Vagina (tissue), 2 donors: ENCODE measurements at places on chromosomes 3 and 15.

DNA sequence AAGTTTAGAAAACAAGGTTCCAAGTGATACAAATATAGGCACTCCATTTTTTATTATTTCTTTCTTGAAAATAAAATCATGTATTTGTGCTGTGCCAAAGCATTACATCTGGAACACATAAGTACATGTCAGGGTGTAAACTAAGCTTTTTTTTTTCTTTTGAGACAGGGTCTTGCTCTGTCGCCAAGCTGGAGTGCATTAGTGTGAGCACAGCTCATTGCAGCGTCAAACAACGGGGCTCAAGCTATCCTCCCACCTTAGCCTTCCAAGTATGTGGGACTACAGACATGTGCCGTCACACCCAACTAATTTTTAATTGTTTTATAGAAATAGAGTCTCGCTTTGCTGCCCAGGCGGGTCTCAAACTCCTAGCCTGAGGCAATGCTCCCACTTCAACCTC lies 9.0 kb downstream of the SPATA12 start:
- no peaks in the 10 kb centered on the region for H3K27me3 ChIP-seq
- H3K4me1 ChIP-seq = peaks cover 34% of the 10 kb centered on the region
- no peak for DNase-seq

- no peak for DNase-seq
- no peaks in the 10 kb centered on the region for H3K4me1 ChIP-seq
- H3K27me3 ChIP-seq = no peaks in the 10 kb centered on the region
These were observed 320.8 kb upstream of the PDZRN3 start for GRCh38 chr3:73945541-73945940.

GRCh38 chr3:171350364-171350763 lies 109.8 kb downstream of the TNIK start:
- DNase-seq = no peak
- no peaks in the 10 kb centered on the region for H3K36me3 ChIP-seq
- no peak overlapping the region for H3K4me3 ChIP-seq
- H3K27me3 ChIP-seq = no peaks in the 10 kb centered on the region
- H3K27ac ChIP-seq = no peak overlapping the region

GRCh38 chr3:148106062-148106461 lies 591.6 kb upstream of the AGTR1 start:
- H3K27me3 ChIP-seq = no peaks in the 10 kb centered on the region
- H3K4me1 ChIP-seq = no peaks in the 10 kb centered on the region
- H3K4me3 ChIP-seq = no peak overlapping the region
- H3K36me3 ChIP-seq = no peaks in the 10 kb centered on the region
- DNase-seq = no peak

DNA sequence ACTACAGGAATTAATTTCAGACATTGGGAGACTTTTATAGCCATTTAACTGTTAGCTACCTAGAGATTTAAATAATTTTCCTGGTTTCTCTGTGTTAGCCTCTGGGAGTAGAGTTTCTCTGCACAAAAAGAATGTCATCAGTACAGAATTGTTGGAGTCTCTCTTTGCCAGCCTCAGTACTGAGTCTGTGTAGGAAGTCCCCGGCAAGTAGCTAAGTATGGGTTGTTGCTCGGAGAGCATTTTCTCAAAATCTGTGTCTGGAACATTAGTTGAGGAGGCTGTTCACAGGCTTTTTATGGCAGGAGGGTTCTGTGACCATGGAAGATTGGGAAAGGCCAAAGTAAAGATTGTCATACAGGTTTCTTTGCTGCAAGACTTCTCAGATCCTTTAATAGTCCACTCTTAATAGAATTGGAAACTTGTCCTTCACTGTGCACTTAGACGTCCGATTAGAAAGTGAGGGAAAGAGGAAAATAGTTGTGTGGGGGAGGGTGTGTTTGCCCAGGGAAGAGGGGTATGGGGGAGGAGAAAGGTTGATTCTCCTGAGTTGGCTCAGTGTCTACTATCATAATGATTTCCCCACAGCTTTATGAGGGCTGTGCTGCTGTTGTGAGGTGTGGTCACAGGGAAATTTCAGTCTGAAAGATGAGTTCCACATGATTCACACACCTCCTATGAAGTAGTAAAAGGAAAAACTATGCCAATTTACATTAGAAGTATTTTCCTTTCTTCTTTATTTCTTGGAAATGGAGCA lies 207.1 kb downstream of the PTPRG start:
- no peaks in the 10 kb centered on the region for H3K27me3 ChIP-seq
- no peak overlapping the region for H3K4me3 ChIP-seq
- no peaks in the 10 kb centered on the region for H3K36me3 ChIP-seq
- no peak overlapping the region for H3K27ac ChIP-seq
- no peaks in the 10 kb centered on the region for H3K4me1 ChIP-seq
- DNase-seq = no peak

- DNase-seq = no peak
- no peaks in the 10 kb centered on the region for H3K36me3 ChIP-seq
- no peak overlapping the region for H3K27ac ChIP-seq
- H3K27me3 ChIP-seq = no peaks in the 10 kb centered on the region
These were observed 33.8 kb downstream of the FAIM start for GRCh38 chr3:138642226-138642926.

DNA sequence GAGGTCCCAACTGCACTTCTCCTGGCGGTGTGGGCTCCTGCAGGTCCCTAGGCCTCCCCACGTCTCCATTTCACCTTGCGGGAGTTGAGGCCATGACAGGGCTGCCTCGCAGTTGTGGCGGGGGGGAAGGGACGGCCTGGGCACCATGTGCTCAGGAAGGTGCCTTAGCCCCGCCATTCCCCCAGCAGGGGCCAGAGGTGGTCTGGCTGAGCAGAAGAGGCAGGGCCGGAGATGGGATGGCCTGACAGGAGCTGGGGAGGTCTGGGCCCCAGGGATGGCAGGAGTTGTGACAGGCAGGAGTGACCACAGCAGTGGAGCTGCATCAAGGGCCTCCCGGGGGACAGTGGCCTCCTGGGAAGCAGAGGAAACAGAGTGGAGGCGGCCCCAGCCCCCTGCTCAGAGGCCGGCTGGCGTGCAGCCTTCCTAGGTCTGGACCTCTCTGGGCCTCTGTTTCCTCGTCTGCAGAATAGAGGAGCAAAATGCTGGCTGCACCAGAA lies 18.7 kb upstream of the KLF15 start:
- no peaks in the 10 kb centered on the region for H3K36me3 ChIP-seq
- H3K4me3 ChIP-seq = no peak overlapping the region
- no peak for DNase-seq
- peak overlapping the region; percentile 45 for H3K27ac ChIP-seq
- H3K4me1 ChIP-seq = peaks cover 21% of the 10 kb centered on the region
- H3K27me3 ChIP-seq = no peaks in the 10 kb centered on the region

- H3K4me3 ChIP-seq = no peak overlapping the region
- H3K27ac ChIP-seq = no peak overlapping the region
- DNase-seq = no peak
- H3K4me1 ChIP-seq = peaks cover 16% of the 10 kb centered on the region
These were observed 1.0 kb downstream of the IQSEC1 start for GRCh38 chr3:13072239-13072599.

DNA sequence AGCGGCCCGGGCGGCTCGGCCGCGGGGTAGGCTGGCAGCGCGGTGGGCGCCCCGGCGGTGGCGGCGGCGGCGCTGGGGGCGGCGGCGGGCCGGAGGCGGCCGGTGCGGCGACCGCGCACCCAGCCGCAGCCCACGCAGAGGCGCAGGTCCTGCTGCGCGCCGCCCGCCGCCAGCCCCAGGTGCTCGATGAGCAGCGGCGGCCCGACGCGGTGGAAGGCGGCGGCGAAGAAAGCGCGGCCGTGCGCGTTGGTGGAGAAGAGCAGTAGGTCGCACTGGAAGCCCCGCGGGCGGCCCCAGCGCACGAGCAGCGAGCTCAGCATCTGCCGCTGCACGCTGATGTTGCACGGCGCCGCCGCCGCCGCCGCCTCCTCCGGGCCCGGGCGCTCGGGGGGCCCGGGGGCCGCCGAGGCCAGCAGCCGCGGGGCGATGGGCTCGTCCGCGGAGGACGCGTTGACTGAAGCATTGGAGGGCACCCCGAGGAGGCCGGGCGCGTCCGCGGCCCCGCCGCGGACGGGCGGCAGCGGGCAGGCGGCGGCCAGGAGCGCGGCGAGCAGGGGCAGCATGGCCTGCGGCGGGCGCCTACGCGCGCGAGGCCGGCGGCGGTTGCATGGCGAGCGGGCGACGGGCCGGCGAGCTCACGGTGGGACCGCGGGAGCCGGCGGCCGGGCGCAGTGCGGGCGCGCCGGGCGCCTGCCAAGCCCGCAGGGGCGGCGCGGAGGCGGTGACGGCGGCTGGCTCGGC lies 452 bp downstream of the TMEM158 start:
- no peaks in the 10 kb centered on the region for H3K27me3 ChIP-seq
- no peaks in the 10 kb centered on the region for H3K36me3 ChIP-seq

GRCh38 chr3:147518465-147518864 lies 109.3 kb downstream of the ZIC1 start:
- no peaks in the 10 kb centered on the region for H3K36me3 ChIP-seq
- H3K4me3 ChIP-seq = no peak overlapping the region
- no peaks in the 10 kb centered on the region for H3K27me3 ChIP-seq
- DNase-seq = no peak

DNA sequence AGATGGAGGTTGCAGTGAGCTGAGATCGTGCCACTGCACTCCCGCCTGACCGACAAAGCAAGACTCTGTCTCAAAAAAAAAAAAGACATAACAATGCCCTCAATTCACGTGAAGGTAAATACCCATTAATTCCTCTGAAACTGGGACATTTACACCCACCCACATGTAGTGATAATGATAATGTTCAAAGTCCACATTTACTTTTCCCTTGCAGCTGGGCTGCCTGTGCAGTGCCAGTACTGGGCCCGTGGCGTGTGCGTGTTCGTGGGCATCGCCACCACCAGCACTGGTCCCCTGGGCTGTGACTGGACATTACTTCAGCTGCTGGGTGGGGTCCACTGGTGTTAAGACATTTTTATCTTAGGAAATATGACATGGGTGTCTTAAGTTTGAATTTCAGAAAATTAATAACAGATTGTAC lies 123.6 kb downstream of the SLC25A26 start:
- no peak overlapping the region for H3K27ac ChIP-seq
- no peak for DNase-seq
- no peak overlapping the region for H3K4me3 ChIP-seq
- H3K4me1 ChIP-seq = no peaks in the 10 kb centered on the region

GRCh38 chr15:99976811-99977271 lies 243.6 kb upstream of the LYSMD4 start:
- no peaks in the 10 kb centered on the region for H3K36me3 ChIP-seq
- no peak for DNase-seq
- no peaks in the 10 kb centered on the region for H3K27me3 ChIP-seq
- H3K4me1 ChIP-seq = no peaks in the 10 kb centered on the region
- no peak overlapping the region for H3K27ac ChIP-seq

- H3K4me3 ChIP-seq = no peak overlapping the region
- H3K4me1 ChIP-seq = peaks cover 5% of the 10 kb centered on the region
- no peaks in the 10 kb centered on the region for H3K36me3 ChIP-seq
- H3K27ac ChIP-seq = peak overlapping the region; percentile 10
These were observed 35.4 kb upstream of the ATG7 start for GRCh38 chr3:11236588-11237461.

DNA sequence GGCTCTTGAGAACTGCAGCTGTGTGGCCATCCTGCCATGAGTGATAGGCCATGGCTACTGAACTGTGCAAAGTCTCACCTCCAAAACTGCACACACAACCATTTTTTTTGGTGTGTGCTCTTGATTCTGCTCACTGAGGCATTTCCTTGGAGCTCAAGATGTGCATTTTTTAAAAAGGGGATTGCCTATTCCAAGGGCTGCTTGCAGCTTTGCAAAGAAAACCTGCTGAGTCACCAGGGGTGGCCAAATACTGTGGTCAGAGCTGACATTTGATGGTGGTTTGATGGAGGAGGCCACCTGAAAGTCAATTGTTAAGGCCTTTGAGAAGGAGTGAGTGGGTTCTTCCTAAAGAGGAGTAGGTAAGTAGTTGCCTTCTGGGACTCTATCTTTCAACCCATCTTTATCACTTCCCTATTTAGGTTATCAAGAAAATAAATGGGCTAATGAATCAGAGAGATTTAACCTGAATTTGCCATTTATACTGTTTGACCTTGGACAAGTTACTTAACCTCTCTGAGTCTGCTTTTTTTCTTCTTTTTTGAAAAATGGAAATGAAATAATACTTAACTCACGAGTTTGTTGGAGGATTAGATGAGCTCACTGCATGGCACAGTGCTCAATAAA lies 87.9 kb downstream of the CHST2 start:
- H3K4me1 ChIP-seq = no peaks in the 10 kb centered on the region
- no peaks in the 10 kb centered on the region for H3K36me3 ChIP-seq
- H3K27me3 ChIP-seq = no peaks in the 10 kb centered on the region
- no peak for DNase-seq

DNA sequence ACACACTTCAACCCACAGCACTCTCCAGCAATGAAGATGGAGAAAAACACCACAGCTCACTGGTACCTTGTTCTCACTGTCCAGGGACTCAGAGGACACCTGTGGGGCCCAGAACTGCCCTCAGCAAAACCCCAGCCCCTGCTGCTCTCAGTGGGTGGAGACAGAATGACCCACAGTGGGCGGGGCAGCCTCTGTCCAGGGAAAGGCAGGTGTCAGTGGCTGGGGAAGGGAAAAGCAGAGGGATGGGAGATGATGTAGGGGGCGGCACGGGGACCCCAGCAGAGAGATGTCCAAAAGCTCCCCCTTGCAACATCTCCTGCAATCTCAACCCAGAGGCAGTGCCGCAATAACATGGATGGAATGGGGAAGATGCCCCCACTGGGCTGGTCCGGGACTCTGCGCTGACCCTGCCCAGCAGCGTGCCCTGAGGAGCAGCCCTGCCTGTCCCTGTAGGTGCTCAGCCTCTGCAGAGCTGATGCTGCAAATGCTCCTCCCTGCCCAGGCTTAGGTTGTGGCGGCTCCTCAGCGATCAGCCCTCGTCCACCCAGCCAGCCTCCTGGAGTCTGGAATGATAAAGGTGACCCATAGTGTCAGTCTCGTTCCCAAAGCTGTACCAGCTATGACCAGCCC lies 193.9 kb downstream of the XXYLT1 start:
- peaks cover 15% of the 10 kb centered on the region for H3K4me1 ChIP-seq
- no peak overlapping the region for H3K4me3 ChIP-seq
- H3K27me3 ChIP-seq = no peaks in the 10 kb centered on the region
- no peak overlapping the region for H3K27ac ChIP-seq
- DNase-seq = no peak
- H3K36me3 ChIP-seq = no peaks in the 10 kb centered on the region

- H3K4me3 ChIP-seq = no peak overlapping the region
- DNase-seq = no peak
- peak overlapping the region; percentile 36 for H3K27ac ChIP-seq
These were observed 111.6 kb upstream of the SLC6A6 start for GRCh38 chr3:14290631-14291385.

DNA sequence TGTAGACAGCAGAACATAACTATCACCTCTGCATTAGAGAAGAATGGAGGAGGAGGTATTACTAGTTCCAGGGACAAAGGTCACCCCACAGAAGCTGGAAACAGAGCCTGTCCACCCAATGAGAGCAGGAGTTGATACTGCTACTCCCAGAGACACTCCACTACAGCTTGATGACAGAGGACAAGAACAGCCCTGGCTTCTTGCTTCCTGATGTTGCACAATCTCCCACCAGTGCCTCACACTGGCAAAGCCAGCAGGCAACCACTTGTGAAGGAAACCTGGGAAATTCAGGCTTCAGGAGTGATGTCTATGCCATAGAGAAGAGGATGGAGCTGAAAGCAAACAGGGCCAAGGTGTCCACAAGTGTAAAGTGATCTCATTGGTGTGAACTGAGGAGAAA lies 78.0 kb upstream of the POU1F1 start:
- DNase-seq = no peak
- H3K36me3 ChIP-seq = no peaks in the 10 kb centered on the region
- no peak overlapping the region for H3K4me3 ChIP-seq
- no peaks in the 10 kb centered on the region for H3K4me1 ChIP-seq
- H3K27me3 ChIP-seq = no peaks in the 10 kb centered on the region
